ENCODE measurements at places on chromosomes 4 and X.

DNA sequence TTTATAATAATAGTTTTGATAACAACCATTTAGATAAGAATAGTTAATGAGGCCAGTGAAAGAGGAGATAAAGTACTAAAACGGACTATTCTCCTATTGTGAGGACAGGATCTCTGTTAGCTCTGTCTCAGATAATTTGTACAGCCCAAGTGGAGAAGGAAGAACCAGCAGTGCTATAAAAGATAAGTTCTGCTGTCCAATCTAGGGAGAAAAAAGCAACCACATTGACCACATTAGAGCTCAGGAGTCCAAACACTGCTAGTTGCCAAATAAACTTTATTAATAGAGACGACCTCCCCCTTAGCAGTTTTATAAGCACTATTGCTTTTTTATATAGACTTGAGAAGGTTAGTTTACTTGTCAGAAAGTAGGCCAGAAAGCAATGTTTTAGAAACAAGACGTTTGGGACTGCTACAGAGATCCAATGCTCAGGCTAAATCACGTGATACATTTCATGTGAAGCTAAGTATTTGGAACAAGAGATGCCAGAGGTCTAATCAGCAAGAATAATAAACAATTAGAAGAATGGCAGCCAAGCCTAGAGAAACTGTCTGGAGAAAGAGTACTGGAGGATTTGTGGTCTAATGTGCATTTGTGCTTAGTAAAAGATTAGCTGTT, 15.9 kb downstream of the IL15 start:
- DNase-seq = no peak

DNA sequence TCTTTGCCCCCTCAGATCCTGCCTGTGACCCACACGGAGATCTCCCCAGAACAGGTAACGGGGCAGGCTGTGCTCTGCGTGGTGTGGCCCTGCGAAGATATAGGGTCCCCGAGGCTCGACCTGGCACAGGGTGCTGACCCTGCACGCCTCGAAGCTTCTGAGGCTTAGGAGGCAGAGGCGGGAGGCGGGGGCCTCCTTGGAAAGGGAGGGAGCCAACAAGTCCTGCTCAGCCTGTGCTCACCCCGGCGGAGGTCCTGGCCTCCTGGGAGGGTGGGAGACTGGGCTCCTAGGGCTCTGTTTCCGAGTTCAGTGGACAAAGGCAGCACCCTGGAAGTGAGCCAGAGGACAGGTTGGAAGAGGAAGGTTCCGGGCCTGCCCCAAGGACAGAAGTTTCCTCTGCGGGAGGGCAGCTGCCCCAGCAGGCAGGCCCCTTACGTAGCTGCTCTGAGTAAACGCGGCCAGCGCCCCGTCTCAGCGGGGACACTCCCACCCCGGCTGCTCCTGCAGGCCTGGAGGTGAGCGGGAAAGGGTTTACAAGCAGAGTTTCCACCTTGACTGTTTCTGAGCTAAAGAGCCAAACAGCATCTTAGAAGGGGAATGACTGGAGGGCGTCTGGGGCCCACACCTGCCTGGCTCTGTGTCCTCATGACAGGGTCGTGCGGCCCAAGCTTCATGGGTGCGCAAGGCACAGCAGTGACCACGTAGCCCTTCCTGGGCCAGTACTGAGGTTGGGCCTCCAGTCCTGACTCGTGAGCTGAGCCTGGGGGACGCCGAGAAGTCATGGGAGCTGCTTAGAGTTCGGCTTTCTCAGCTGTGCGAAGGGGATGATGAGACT, 16.1 kb downstream of the TMEM175 start:
- no peak for DNase-seq

DNA sequence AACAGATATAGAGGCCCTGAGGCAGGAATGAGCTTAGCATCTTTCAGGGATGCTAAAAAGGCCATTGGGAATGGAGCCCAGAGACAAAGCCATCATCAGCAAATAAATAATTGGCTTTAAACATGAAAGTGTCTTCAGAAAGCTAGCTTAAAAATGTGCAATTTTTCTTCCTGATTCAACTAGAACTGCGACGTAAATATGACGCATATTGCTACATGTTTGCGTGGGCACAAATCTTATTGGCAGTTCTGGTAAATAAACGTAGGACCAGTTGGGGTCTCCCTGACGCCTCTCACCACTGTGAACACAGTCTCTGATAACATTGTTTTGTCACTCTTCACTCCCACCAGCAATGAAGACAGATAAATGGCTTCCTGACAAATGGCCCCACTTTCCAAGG, 97.3 kb upstream of the SRD5A3 start:
- no peak for DNase-seq

- DNase-seq = no peak
These were observed 52.2 kb downstream of the SULT1B1 start for GRCh38 chr4:69708211-69708610.

- DNase-seq = no peak
These were observed 8.6 kb downstream of the HMX1 start for GRCh38 chr4:8862800-8863685.

DNA sequence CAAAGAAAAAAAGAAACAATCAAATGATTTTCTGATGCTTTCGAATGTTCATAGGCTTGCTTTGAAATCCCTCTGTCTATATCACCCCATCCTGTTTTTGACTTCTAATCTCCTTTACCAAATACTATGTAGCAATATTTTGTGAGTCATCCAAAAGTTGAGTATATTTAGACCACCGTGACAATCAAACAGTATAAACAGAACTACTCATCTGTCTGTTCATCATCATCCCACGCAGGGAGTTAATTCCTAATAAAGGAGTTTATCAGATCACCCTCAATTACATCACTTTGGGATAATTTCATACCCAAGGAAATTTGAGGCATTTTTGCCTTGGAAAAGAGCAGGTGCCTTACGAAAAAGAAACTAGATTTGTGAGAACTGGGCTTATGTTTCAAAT, 212.9 kb downstream of the CBR4 start:
- no peak for DNase-seq

DNA sequence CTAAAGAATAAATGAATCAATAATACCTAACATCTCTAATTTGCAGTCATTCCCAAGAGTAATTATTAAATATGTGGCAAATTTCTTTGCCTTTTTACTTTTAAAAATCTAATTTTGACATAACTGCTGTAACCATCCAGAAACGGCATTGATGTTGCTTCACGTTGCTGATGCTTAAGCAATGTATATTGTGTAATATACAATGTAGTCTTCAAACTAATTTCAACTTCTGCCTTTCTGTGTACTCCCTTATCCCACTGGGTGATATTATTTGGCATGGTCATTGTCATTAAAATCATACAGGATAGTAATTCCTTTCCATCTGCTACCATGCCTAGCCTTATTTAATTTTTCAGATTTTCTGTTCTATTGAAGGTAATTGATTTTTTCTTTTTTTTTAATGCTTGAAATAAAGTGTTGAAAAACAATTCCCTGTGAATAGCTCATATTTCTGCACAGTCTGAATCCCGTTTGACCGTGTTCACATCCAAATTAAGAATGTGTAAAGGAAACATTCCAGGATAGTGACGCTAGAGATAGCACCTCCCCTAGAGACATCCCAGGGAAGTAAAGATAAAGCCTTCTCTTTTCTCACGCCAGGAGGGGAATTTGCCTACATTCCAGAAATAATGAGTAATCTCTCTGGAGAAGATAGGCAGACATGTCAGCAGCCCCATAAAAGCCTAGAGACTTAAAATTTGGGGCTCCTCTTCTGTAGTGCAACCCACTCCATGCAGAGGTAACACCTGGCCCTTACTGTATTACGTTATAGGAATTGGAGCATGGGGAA, 8.6 kb downstream of the FAM200B start:
- DNase-seq = no peak

- no peak for DNase-seq
These were observed 379.6 kb downstream of the ARHGAP24 start for GRCh38 chr4:85854546-85854945.

DNA sequence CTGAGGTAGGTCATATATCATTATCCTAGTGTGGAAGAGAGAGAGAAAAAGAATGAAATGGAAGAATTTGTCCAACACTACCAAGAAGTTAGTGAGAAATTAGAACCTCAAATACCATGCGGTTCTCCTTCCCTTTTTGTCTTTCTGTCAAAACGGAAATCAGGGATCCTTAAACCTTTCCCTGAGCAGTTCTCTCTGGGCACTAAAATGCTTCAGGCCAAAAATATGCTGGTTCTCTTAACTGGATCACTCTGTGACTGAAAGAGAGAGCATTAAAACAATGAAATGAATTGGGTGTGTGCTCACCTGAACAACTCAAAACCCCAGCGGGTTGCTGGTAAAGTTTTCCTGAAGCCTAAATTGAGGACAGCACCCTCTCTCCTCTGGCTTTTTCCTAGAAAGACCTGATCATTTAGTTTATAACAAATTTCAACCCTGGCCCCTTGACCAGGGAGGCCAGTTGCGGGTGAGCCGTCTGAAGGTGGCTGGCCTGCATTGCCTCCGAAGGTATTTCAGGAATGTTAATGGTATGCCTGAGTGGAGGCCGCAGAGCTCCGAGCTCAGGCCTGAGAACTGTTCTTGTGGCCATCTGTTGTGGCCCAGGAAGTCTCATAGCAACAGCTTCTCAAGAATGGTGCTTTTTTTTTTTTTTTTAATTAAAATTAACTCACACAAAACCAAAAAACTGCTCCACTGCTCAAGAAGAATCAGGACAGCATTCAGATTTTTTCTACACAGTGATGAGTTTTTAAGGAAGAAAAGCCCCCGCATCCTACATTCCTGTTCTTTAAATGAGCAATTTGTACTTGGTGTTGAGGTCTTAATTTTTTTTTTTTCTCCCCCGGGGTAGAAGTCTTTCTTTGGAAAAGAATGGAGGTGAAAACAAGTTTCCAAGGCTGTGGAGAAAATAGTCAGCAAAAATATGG, 155.1 kb downstream of the SHROOM3 start:
- DNase-seq = no peak

DNA sequence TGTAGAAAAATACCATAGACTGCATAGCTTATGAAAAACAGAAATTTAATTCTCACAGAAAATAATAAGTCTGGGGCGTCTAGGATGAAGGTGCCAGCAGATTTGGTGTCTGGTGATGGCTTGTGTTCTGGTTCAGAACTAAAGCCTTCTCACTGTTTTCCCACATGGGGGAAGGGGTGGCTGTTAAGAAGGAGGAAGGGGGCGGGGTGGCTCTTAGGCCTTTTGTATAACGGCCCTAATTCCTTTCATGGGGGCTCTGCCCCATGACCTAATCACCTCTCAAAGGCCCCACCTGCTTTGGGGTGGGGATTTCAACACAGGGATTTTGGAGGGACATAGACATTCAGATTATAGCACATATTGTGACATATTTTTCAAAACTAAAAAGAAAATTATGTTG, 173.2 kb upstream of the TECRL start:
- DNase-seq = no peak

- DNase-seq = no peak
These were observed 156.6 kb upstream of the TLL1 start for GRCh38 chr4:165716472-165716871.

GRCh38 chr4:1675136-1675801, 8.8 kb downstream of the FAM53A start:
- no peak for DNase-seq

DNA sequence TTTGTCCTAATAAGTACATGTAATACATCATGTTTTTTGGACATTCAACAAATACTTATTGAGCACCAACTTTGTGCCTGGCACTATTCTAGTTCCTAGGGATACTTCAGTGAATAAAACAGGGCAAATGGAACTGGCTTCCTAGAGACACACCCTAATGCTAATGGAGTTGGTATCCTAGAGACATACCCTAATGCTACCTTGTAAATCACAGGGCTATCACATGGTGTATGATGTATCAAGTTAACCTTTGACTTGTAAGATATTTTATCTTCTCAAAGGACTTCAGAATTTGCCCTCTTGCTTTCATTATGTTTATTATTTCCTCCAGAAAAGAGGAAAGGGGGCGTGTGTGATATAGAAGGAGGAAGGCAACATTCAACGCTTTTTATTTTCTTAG, 10.1 kb downstream of the GK start:
- no peak for DNase-seq

- DNase-seq = no peak
These were observed 23.6 kb downstream of the KIF4A start for GRCh38 chrX:70313503-70313902.

GRCh38 chr4:18621186-18621585, 599.6 kb upstream of the LCORL start:
- no peak for DNase-seq

GRCh38 chrX:8341814-8342590, 122.6 kb upstream of the VCX3B start:
- no peak for DNase-seq

DNA sequence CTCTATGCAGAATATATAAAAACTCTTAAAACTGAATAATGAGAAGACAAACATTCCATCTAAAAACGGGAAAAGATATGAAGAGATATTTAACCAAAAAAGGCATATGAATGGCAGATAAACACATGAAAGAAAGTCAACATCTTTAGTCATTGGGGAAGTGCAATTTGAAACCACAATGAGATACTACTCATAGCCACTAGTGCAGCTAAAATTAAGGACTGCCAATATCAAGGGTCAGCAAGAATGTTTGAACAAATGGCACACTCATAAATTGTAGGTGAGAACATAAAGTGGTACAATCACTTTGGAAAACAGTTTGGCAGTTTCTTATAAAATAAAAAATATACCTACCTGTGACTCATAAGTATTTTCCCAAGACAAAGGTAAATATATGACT, 534.9 kb upstream of the DIPK2B start:
- no peak for DNase-seq
